Lower lobe of right lung (tissue), 2 donors: ENCODE measurements at places on chromosomes 7 and 10. TPM values are rescaled to one million over a fixed set of nuclear protein-coding genes. Genes with fewer than 3 reads are reported as not detected.

- H3K27ac ChIP-seq = no peak overlapping the region
- no peak overlapping the region for H3K4me3 ChIP-seq
- DNase-seq = no peak
Observed at GRCh38 chr7:141960687-141961422, 12.7 kb downstream of the TAS2R38 start.

DNA sequence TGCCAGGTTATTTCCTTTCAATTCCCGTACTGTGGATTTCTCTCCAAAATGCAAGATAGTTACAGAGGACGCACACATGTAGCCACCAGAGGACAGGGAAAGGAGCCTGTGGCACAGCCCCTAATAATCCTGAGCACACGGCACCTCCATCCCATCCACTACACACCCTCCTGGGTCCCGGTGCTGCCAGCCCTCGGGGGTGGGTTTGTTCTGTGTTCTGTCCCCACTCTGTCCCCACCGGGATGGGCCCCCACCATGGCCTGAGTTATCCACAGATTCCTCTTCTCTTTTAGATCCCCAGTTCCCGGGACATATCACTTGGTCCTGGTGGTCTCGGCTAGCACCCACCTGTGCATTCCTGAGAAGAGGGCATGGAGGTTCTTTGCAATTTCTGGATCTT is 196.9 kb upstream of the PPP2R2D start:
- DNase-seq = no peak
- H3K27me3 ChIP-seq = peaks cover 5% of the 10 kb centered on the region
- no peak overlapping the region for H3K4me3 ChIP-seq
- no peaks in the 10 kb centered on the region for H3K4me1 ChIP-seq
- no peak overlapping the region for H3K27ac ChIP-seq

DNA sequence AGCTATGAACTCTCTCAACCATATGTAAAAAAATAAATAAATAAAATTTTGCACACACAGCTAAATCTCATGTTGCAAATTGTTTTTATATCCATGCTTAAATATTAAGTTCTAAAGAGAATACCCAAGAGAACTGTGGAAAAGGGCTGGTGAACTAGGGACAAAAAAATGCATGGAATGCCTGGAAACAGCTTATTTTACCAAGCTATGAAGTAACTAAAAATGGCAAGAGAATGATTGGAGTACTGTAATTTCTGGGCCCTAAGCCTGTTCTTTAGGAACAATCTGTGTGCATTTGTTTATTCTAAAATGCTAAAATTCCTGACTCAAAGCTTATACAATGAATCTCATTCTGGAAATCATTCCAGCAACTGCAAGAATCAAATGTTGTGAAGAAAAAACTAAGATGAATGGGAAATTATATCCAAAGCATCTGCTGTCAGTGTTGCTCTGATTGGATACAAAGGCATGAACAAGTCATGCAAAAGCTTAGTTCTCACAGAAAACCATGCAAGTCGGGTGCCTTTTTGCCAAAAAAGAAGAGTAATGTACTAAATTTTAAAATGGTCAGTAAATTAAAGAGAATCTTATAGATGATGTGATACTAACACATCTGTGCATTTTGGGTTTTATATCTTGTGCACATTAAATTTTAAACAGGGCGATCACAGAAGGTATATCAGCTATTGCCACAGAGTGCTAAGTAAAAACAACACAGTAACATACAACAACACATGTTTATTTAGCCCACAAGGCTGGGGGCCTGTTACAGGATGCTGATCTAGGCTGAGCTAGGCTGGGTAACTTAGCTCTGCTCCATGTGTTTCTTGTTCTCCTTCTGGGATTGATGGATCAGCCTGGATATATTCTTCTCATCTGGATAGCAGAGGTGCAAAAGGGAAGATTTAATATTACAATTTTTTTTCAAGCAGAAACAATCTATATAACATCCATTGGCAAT is 453.5 kb upstream of the SEMA3A start:
- no peaks in the 10 kb centered on the region for H3K27me3 ChIP-seq
- H3K4me3 ChIP-seq = no peak overlapping the region
- DNase-seq = no peak

Gene CYP2C8
- 0.92 TPM for total RNA-seq

Gene AZGP1
- total RNA-seq = 31.8 TPM

Gene SH2B2
- total RNA-seq = 17.0 TPM
